ENCODE measurements at places on chromosomes 1 and 21.

DNA sequence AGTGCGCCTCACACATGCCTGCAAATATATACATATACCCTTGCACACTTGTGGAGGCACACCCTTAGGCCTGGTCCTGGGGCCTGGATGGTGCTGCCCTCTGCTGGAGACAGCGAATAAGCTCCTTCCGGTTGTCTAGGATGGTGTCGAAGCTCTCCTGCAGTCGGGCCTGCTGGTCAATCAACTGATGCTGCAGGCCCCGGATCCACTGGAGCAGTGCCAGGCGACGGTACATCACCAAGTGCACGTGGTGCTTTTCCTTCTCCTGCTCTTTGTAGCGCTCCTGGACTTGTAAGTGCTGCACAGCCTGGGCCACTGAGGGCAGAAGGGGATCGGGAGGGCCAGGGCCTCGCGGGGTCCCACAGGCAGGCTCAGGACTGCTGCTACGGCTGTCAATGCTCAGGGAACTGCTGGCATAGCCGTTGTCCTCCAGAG, 3.1 kb downstream of the C1orf216 start:
- no peak for DNase-seq

GRCh38 chr1:1237874-1238701, 6.1 kb downstream of the B3GALT6 start:
- no peak for DNase-seq

GRCh38 chr1:239538239-239538988, 152.0 kb downstream of the CHRM3 start:
- DNase-seq = no peak

DNA sequence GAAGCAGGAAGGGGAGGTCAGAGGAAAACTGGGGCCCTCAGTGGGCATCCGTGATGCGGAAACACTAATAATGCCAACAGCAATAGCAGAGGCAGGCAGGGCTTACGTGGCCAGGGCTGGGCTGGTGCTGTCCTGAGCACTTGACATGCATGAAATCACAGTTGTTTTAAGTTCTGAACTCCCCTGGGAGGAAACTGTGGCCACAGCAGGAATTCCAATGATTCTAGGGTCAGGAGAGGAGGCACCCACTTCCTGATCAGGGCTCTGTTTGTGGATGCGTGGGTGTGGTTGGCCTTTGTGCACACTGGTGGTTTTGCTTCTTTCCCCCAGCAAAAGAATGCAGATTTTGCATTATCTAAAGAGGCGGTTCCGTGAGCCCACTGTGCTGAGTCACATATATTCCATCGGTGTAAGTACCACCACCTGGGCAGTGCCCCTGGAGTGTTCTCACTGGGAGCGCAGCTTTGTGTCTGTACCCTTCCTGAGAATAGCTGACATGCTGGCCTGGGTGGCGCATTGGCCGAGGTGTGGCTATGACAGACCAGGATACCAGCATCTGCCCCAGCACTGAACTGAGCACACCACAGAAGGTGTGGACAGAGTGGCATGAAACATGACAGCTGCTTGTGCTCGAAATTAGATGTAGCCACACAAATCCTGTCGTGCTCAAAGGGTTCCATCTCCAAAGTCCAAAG, 71.0 kb downstream of the PDE9A start:
- no peak for DNase-seq

DNA sequence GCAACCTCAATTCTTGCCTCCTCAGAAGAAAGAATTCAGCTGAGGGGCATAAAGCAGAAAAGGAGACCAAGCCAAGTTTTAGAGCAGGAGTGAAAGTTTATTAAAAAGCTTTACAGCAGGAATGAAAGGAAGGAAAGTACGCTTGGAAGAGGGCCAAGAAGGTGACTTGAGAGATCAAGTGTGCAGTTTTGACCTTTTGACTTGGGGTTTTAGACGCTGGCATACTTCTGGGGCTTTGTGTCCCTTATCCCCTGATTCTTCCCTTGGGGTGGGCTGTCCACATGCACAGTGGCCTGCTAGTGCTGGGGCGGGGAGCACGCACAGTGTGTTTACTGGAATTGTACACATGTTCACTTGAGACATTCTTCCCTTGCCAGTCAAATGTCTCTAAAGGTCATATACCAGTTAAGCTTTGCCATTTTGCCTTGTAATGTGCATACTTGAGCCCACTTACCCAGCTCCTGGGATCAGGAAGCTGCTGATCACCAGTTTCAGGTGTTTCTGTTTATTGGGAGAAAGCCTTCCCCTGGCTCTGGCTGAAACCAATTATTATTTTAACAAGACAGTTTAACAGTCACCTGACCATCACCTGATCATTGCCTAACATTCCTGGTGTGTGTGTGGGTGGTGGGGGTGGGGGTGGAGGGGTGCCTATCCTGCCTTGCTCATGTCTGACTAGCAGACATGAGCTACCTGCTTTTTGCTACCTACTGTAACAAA, 36.2 kb downstream of the UTP25 start:
- DNase-seq = no peak

DNA sequence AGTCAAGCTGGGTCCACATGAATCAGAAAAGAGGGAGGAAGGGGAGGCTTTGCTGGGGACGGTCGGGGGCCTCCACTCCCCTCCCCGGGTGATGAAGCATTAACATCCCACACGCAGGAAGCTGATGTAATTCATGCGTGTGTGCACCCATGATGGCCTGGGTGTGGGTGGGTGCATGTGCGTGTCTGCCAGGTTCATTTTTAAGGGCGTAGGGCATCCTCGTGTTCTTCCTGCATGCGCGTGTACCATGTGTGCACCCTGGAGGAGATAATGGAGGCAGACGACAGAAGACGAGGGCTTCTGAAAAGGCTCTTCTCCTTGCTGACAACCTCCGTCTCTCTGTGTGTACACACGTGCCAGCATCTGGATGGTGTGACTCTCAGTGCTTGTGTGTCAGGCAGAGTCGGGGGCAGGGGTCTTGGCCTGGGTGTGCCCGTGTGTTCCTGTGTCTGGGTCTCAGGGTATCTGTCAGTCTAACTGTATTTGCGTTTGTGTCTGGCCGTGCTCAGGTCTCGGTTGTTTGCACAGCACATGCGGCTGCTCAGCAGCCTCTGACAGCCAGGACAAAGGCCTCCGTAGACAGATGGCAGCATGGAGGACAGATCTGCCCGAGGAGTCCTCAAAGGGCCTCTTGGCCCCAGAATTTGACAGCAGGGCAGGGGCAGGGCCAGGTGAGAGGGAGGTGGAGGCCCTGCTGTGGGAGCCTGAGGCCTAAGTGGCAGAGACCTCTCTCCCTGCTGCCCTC, 2.4 kb downstream of the RAP1GAP start:
- peak; percentile 71 for DNase-seq

DNA sequence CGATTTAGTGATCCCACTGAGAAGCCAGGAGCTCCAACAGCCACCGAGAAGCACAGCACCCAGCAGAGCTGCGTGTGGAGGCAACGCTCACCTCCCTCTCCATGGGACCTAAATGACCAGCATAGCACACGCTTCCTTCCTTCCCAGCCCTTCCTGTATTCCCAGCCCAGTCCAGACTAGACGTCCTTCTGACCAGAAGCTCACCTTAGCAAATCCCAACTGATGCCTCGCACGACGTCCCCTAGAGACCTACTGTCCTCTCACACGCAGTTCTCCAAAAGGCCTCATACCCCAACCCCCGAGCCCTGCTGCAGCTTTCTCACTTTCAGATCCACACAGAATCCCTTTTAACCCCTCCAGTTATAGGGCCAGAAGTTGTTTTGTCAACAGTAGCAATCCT, 132.4 kb downstream of the SLC45A1 start:
- DNase-seq = no peak

- no peak for DNase-seq
Measured at GRCh38 chr1:205354259-205355074, 2.3 kb downstream of the KLHDC8A start.

- DNase-seq = no peak
Measured at GRCh38 chr1:167126317-167126716, 32.4 kb downstream of the STYXL2 start.

DNA sequence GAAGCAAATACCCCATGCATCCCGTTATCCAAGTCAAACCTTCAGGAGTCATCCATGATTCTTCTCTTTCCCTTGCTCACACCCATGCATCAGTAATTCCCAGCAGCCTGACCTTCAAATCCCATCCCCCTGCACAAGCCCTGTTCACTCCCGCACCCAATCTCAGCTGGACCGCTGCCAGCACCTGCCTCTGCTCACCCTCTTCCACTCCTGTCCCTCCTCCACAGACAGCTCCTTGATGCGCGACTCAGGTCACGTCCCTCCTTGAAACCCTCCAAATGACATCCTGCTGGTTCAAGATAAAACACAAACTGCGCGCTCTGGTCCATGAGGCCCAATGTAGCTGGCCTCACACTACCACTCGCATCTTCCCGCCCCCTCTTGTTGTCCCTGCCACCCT, 43.4 kb upstream of the MPZL1 start:
- DNase-seq = no peak

DNA sequence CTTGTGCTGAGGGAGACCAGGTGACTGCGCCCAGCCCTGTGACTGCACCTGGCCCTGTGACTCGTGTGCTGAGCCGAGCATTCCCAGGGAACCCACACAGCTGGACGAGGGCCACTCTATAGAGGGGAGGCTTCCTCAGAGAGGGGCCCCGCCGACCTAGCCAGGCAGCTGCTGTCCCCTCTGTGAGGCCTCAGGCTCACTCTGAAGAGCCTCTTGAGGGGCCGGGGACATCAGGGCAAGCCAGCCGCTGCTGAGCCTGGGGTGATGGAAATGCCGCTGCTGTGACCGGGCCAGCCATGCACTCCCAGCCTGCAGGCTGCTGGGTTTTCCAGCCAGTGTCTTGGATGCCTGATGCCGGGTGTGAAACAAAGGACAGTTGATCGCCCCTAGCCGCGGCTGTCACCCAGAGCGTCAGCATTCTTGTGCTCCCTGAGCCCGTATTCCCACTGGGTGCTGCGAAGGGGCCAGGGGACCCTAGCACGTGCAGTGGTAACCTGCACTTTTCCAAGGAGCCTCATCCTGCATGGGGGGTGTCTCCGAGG, 17.5 kb downstream of the PFKL start:
- DNase-seq = no peak

- DNase-seq = no peak
Measured at GRCh38 chr1:45654540-45655280, 30.9 kb upstream of the CCDC17 start.
